ENCODE measurements at places on chromosomes 1 and 21. TPM values are rescaled to one million over a fixed set of nuclear protein-coding genes. Genes with fewer than 3 reads are reported as not detected.

DNA sequence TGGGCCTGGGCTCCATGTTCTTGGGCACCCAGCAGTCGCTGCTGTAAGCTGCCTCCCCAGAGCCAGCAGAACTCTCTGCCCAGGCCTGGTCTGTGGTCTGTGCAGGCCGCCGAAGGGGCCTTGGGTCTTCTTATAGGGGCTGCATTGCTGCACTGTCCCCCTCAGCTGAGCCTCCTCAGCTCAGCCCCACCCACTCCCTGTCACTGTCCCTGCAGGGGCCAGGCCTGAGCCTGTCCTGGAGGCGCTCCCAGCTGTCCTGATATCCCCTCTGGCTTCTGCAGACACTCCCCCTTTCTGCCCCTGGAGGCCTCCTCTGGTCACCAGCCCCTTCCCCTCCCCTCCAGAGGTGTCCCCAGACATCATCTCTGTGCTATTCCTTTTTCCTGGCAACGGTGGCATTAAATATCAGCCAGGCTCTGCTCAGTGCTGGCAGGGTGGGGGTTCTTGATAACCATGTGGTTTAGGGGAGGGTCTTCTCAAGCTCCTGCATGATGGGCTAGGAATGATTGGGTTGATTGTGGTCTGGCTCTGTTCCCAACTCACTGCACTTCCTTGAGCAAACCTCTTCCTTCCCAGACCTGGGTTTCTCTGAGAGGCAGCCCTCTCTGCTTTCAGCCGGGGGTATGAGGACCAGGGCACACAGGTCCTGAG lies 3.7 kb upstream of the FOXO6 start:
- DNase-seq: no peak

GRCh38 chr21:26709090-26709489 lies 136.0 kb upstream of the CYYR1 start:
- no peak for DNase-seq

DNA sequence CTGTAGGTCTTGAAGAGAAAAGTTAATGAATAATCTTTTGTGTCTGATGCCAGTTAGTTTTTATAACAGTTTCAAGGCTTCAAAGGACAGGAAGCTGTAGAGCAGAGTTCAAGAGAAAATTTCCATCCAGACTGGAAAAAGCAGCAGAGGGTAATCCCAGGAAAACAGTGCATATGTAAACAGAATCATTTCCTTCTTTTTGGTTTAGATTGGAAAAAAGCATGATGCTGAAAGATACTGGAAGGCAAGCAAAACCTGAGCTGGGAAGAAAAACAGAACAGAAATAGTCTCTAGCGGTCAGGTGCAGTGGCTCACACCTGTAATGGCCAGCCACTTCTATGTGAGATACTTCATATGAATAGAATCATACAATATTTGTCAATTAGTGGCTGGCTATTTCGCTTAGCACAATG lies 71.9 kb downstream of the ZSWIM5 start:
- DNase-seq: no peak

DNA sequence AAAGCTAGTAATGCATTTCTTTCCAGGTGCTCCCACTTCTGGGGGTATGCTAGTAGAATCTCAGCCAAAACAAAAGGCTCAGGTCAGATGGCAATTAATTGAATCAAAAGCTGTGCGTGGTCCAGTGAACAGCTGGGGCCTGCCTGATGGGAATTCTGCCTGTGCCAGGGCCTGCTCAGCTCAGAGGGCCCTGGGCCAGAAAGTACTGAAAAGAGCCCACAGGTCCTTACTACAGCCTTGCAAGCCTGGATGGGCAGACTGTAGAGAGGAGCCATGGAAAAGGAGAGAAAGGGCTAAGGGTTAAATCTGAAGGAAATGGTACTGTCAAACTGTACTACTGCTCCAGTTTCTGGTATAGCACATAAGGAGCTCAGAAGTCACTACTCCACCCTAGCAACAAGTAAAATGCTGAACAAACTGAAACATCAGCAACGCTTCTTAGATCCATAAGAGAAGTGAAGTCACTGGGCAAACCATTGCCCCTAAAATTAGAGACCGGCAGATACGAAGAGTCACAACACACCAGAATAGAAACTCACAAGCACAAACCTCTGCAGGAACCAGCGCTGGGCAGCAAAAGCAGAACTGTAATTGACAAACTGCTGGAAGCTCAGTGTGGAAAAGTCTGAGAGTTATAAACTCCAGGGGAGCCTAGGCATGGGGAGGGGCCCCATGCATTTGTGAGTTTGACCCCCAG lies 121.1 kb upstream of the SYT6 start:
- no peak for DNase-seq

DNA sequence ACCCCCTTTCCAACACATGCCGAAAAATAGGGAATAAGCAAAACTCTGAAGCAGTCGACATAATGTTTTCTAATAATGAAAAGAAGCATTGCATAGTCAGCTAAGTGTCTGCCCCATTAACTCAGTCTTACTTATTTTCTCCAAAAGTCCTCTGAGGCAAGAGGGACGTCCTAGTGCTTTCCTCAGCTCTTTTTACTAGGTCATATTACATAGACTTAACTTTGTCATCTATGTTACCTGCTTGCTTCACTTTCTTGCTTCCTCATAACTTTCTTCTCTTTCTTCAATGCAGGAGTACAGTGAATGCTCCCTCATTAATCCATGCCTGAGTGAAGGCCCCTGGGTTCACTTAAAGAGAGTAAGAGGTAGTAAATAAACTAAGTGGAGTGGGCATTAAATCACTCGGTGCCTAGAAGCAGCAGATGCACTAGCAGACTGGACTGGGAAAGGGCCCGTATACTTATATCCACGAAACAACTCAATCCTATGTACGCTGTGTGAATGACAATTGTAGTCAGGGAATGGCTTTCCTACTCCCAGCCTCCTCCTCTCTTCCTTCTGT lies 210.5 kb upstream of the SPAG17 start:
- no peak for DNase-seq

DNA sequence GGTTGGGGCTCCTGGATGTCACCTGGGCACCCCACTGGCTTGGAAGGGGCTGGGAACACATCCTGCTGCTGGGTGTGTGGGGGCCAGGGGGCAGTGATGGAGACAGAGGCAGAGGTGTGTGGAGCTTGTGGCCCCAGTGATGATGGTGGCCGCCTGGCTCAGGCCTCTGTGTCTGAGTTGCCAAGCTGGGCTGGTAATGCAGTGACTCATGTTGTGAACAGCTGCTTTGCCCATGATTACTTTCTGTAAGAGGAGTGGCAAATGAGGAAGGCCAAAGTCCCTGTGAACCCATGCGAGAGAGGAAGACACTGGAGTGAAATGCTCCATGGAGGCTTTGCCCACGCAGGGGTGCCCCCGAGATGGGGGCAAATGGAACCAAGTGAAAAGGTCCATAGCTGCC lies 86.8 kb downstream of the KCNJ6 start:
- no peak for DNase-seq

Gene APH1A
- 86.2 TPM for polyA plus RNA-seq

- no peak for DNase-seq
These were observed 12.0 kb downstream of the SMG7 start for GRCh38 chr1:183484254-183484653.

GRCh38 chr1:226287587-226287986 lies 21.4 kb downstream of the LIN9 start:
- DNase-seq: no peak

GRCh38 chr1:174428033-174428432 lies 19.7 kb upstream of the GPR52 start:
- no peak for DNase-seq

GRCh38 chr1:109897259-109897955 lies 13.2 kb upstream of the CSF1 start:
- no peak for DNase-seq

- DNase-seq: no peak
These were observed 173.8 kb downstream of the ETS2 start for GRCh38 chr21:38979271-38980121.

DNA sequence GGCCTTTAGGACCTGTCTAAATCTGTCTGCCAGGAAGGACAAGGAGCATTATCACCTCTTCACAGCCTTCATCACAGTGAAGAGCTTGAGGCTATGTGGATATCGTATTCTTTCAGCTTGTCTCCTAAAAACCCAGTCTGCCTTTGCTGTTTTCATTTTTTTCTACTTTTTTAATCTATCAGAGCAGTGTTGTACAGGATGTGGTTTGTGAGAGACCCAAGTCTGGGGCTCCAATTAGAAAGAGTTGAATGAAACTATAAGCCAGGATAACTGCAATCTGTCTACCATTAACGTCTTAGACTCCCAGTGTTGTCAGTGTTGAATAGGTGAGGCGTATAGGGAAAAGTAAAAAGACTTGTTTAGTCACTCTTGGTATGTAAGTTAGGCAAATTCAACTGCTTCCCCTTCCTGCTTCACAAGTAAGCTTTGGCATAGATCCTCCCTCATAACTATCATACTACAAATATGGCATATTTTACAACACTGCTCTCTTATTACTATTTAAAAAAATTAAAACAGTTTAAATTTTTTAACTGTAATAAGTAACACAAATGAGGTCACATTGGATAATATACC lies 1225.8 kb upstream of the PRMT6 start:
- DNase-seq: no peak

Gene TRIM45
- 12.3 TPM for polyA plus RNA-seq

GRCh38 chr1:64179588-64179987 lies 23.8 kb upstream of the UBE2U start:
- no peak for DNase-seq

- DNase-seq: no peak
These were observed 25.7 kb downstream of the LY9 start for GRCh38 chr1:160821627-160822026.

Gene USH2A
- 1.8 TPM for polyA plus RNA-seq

Gene GFI1
- polyA plus RNA-seq: 1.3 TPM

DNA sequence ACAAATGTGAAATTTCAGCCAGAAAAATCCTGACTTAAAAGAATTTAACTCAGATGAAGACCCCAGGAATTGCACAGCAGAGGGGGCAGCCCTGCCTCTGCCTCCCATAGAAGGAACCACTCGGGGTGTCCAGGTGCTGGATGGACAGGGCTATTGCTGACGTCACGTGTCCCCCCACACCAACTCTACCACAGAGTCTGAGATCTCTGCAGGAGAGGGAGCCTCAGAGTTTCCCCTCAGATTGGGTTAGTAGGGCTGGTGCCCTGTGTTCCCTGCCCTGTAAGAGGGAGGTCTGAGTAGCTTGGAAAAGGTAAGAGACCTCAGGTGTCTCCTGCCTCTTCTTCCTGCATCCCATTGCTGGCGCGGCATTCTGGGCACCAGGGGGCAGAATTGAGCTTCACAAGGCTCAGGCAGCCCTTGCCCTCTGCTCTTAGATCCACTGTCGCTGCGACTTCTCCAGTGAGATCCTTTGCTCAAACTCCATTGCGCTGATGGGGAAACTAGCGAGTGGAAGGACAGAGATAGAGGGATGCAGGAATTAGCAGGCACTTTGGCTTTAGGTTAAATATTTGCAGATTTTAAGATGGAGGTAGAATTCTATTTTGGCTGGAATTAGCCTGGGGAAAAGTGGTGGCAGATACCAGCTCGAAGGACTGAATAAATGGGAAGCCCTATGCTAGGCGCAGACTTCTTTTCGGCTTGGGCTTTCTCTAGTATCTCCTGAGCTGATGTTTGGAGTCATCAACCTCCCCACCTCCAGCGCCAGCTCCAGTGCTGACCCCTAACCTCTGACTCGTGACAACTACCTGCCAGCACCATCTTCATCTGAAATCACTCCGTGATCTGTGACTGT lies 42.8 kb upstream of the DMBX1 start:
- peak; percentile 91 for DNase-seq

DNA sequence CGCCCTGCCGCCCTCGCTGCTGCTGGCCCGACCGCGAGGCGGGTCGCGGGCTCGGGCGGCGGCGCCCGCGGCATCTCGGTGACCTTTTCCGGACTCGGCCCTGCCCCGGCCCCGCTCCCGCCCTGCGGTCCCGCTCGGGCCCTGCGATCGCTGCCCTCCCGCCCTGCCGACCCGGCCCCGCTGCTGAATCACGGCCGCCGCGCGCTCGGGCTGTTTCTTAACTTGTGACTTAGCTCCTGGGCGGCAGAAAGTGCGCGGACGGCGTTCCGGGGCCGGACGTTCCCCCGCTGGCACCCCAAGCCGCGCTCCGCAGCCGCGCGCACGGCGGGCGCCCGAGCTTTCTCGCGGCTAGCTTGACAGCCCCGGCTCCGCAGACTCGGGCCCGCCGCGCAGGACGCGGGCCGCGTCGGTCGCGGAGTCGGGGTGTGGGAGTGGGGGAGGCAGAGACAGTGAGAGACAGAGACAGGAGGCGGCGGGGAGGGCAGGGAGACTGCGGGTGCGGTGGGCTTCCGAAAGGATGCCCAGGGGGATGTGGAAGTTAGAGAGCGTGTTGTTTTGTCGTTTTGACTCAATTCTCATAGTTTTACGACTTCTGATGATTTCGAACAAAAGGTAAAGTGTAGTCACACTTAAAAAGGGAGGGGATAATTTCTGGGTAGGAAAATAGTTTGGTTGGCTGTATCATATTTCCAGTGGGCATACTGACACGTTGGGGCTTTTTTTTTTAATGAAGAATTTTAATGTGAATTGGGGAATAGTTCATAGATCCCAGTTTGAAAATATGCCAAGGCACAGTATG lies 49.8 kb downstream of the PRDM2 start:
- DNase-seq: peak; percentile 47

DNA sequence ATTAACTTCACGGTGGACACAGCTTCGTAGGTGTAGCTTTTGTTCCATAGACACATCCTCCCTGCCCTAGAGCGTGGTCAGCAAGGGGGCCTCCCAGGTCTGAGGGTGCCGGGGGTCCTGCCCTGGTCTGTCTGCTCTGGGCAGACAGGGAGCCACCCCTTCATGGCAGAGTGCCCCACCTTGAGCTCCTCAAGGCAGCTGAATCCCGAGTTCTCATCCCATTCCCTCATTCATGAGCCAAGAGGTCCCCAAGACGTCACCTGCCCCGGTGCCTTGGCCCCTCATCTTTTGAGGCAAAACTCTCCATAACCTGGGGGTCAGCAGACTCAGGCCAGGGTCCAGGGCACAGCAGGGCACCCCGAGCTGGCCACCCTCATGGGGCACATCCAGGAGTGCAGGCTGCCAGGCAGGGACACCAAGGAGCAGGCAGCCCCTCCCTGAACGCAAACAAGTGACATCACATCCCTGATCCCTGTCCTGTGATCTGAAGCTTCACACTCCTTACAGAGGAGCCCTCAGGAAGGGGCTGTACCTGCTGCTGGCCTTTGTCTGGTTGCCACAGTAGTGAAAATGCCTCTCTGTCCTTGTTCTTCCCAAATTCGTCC lies 23.3 kb downstream of the UBASH3A start:
- DNase-seq: no peak
